ENCODE measurements at places on chromosomes 12 and 14.

DNA sequence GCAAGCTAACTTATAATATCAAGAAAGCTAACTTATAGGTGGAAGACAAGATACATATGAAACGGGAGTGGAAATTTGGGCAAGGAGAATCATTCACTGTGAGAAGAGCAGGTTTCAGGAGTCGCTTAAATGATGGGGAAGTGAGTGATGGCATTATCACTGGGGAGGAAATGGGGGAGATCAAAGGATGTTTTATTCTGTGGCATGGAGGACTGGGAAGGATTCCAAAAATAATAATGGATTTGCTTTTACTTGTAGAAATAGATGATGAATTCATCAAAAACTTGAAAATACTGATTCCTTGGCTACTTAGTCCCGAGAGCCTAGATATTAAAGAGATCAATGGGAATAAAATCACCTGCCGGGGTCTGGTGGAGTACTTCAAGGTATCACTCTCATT lies 47.8 kb downstream of the SAV1 start:
- no peak for DNase-seq

GRCh38 chr12:128933039-128933438 lies 79.8 kb downstream of the GLT1D1 start:
- no peak for DNase-seq

DNA sequence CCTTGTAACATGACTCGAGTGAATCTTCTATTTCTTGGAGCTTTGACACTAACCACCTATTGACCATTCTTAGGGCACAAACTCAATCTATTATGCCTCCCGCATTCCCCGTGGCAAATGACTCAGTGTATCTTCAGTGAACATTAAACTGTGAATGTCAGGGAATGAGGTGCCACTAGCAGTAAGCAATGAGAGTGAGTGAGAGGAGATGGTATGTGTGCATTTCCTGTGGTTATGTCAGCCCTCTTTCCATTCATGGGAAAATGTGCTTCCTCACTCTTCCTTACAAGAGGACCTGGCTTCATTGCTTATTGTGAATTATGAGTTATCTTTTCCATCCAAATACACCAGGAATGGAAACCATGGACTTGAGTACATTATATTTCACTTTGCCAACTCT lies 229.2 kb downstream of the EMP1 start:
- peak; percentile 66 for DNase-seq

GRCh38 chr12:87283111-87283510 lies 746.1 kb downstream of the C12orf50 start:
- DNase-seq: no peak
